ENCODE measurements at places on chromosomes 3 and 15. TPM values are rescaled to one million over a fixed set of nuclear protein-coding genes. Genes with fewer than 3 reads are reported as not detected.

Gene HGD
- total RNA-seq: 23.0 TPM

DNA sequence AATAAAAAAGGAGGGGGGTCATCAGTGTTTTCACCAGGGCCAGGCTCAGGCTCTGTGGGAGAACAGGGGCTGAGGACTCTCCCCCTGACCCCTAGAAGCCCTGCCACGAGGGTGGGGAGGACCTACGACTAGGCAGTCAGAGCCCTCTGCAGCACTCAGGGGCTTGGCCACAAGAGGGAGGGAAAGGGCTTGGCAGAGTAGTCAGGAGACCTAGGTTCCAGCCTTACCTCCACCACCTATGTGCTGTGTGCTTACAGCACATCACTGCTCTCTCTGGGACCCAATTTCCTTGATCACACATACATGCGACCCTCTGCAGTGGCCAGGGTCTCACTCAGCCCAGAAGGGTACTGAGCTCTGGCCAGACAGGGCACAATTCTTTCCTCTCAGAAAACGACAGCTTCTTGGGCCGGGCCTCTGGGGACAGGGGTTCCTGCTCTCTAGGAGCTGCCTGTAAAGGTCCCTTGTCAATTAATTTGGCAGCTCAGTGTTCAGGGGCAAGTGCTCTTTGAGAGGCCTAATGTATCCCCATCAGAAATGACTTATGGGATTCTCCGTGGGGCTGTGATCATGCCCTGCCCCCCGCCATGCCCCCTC, 16.4 kb upstream of the SKIC8 start:
- peaks cover 42% of the 10 kb centered on the region for H3K27me3 ChIP-seq
- no peak overlapping the region for H3K27ac ChIP-seq
- H3K36me3 ChIP-seq: peaks cover 9% of the 10 kb centered on the region
- H3K4me3 ChIP-seq: no peak overlapping the region

Gene AGBL1
- total RNA-seq: not detected

DNA sequence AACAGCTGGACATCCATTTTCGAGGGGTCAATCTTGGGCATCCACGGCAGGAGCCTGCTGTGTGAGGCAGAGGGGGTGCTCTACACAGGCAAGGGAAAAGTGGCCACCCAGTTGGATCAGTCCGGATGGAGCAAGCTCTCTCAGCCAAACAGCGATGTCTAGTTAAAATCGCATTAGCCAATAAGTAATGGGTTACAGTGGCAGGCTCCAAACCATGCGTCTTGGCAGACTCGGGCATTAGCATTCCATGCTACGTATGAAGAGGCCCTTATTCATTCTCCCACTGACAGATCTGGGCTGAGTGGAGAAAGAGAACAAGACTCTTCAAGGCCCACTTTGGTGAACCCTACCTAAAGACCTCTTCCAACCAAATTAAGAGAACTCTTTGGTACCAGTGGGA, 49.3 kb downstream of the CCNB2 start:
- H3K36me3 ChIP-seq: peaks cover 84% of the 10 kb centered on the region
- no peak overlapping the region for H3K27ac ChIP-seq
- H3K4me3 ChIP-seq: no peak overlapping the region
- no peaks in the 10 kb centered on the region for H3K4me1 ChIP-seq
- no peak for DNase-seq

DNA sequence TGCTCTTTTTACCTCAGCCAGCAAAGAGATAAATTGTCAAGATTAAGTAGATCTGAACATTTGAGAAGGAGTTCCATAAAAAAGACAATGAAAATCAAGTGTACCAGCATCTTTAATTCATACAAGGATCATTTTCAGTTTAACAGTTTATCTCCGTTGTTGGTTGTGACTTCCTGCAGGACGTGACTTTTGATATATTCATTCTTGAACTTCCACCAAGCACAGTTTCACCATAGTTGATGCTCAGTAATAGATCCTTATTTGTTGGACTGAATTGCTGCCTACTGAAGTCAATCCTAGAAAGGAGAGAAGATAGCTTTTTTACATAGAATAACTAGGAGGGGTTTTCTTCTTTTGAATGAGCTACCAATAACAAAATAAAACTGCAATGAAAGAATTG, 408.2 kb downstream of the LPP start:
- H3K4me3 ChIP-seq: no peak overlapping the region
- no peak for DNase-seq
- no peaks in the 10 kb centered on the region for H3K36me3 ChIP-seq
- no peak overlapping the region for H3K27ac ChIP-seq

GRCh38 chr15:29910068-29910467, 87.8 kb upstream of the TJP1 start:
- no peaks in the 10 kb centered on the region for H3K4me1 ChIP-seq
- no peak overlapping the region for H3K27ac ChIP-seq
- no peaks in the 10 kb centered on the region for H3K27me3 ChIP-seq
- DNase-seq: no peak
- no peaks in the 10 kb centered on the region for H3K36me3 ChIP-seq

GRCh38 chr15:89129123-89129815, 41.0 kb downstream of the ABHD2 start:
- no peak overlapping the region for H3K4me3 ChIP-seq
- H3K27me3 ChIP-seq: no peaks in the 10 kb centered on the region
- peak; percentile 78 for DNase-seq
- H3K36me3 ChIP-seq: peaks cover 25% of the 10 kb centered on the region
- H3K4me1 ChIP-seq: peaks cover 35% of the 10 kb centered on the region

- H3K27ac ChIP-seq: no peak overlapping the region
- no peaks in the 10 kb centered on the region for H3K4me1 ChIP-seq
- H3K4me3 ChIP-seq: no peak overlapping the region
- DNase-seq: no peak
Observed at GRCh38 chr3:158210067-158210466, 100.2 kb downstream of the RSRC1 start.

Gene ALDH1A2
- total RNA-seq: 231 TPM

Gene GABRB3
- total RNA-seq: not detected

Gene IL17RE
- 25.5 TPM for total RNA-seq

Gene FBXO45
- total RNA-seq: 12.1 TPM

Gene HES1
- total RNA-seq: 141 TPM

- no peaks in the 10 kb centered on the region for H3K27me3 ChIP-seq
- H3K36me3 ChIP-seq: no peaks in the 10 kb centered on the region
- H3K4me3 ChIP-seq: no peak overlapping the region
- peak; percentile 58 for DNase-seq
- H3K4me1 ChIP-seq: peaks cover 16% of the 10 kb centered on the region
Observed at GRCh38 chr3:4720316-4721075, 227.3 kb downstream of the ITPR1 start.
